RWPE1 (cell line): ENCODE measurements at places on chromosomes 2 and 18.

- no peak for DNase-seq
Observed at GRCh38 chr18:54228364-54228763, 3.9 kb upstream of the MBD2 start.

DNA sequence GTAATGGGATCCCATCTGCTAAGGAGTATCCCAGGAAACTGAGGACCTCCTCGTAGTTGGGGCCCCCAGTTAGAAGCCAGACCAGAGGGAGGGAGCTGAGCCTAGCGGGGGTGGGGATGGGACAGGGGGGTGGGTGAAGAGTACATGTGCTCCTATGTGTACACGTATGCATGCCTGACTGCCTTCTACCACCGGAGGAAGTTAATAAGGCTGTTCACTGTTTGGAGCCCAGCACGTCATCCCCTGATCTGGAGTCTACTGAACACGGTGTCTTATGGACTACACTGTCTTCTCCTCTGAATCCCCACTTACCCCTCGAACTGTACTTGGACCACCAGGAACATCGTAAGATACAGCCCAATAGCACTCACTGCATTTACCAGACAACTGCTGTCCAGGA is 68.5 kb downstream of the SFXN5 start:
- DNase-seq, result no peak

GRCh38 chr18:22547807-22548561 is 130.3 kb upstream of the CTAGE1 start:
- no peak for DNase-seq

GRCh38 chr2:18487106-18487913 is 73.1 kb downstream of the RDH14 start:
- DNase-seq, result no peak

GRCh38 chr2:43230951-43231827 is 4.8 kb upstream of the ZFP36L2 start:
- no peak for DNase-seq

GRCh38 chr2:71800851-71801250 is 346.8 kb downstream of the CYP26B1 start:
- DNase-seq, result no peak

GRCh38 chr2:186130748-186131641 is 355.1 kb upstream of the ZC3H15 start:
- DNase-seq, result no peak

DNA sequence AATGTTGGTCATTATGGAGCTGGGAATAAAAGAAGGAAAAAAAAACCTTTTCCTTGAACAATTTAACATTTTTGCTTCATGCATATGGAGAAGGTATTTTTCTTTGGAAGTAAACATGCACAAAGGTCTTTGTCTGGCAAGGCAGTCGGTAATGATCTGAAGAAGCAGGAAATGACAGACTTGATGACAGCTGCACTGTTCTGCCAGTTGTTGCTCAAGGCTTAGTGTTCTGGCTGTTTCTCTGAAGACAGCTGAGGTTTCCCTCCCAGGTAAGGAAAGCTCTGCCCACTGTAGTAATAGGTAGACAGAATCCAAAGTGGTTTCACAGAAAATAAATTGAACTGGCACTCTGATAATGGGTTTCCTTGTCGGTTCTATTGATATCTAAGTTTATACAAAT is 308.4 kb upstream of the GCFC2 start:
- no peak for DNase-seq

- no peak for DNase-seq
Observed at GRCh38 chr2:79835911-79836310, 323.1 kb downstream of the CTNNA2 start.

DNA sequence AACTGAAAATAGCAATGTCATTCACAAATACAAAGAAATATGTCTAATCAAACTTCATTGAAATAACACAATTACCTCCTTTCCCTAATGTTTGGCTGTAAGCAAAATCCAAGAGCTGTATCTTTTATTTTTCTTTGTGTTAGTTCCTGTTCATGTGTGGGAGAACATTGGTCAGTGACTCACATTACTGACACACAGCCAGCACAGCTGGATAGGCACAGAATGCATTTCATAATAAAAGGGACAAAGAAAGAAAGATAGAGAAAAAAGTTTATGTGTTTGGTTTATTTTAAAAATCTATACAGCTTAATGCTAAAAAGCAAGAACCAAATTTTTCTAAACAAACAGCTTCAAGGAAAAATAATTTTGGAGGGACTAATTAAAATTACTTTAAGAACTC is 185.6 kb upstream of the COL3A1 start:
- peak; percentile 3 for DNase-seq
